ENCODE measurements at places on chromosomes 11 and 22. TPM values are rescaled to one million over a fixed set of nuclear protein-coding genes. Genes with fewer than 3 reads are reported as not detected.

- no peak for DNase-seq
These were observed 120.2 kb downstream of the NECTIN1 start for GRCh38 chr11:119608781-119609180.

GRCh38 chr11:83118814-83119213 lies 38.1 kb upstream of the PCF11 start:
- no peak for DNase-seq

The MAJIN gene
- total RNA-seq = not detected

DNA sequence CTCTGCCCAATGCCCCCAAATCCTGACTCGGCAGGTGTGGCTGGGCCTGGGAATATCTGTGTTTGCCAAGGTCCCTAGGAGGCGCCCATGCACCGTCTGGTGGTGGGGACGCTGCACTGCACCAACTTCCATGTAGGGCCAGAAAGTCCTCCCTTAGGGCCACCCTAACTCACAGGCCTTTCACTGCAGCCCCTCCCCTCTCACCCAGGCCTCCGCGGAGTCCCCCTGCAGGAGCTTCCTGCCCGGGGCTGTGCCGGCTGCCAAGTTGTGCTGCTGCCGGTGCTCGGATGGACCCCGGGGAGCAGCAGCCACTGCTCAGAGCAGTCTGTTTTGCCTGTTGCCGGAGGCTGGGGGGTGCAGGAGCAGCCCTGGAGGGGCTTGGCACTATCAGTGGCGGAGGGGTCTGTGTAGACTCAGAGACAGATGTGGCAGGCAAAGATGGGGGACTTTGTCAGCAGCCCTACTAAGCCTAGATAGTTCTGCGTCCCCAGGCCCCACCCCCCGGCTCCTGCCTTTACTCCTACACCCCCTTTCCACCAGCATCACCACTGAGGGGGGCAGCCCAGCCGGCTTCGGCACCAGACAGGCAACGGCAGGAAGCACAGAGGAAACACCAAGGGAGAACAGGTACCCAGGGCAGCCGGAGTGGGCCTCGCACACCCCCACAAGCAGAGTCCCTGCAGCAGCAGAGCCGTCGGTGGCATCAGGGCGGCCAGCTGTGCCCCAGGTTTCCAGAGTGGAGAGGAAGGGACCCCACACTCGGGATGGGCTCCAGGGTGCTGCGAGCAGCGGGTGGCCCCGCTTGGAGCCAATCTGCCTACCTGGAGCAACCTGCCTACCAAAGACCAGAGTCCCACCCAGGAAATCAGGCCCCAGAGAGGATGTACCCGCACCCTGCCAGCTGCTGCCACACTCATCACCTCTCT lies 124.3 kb downstream of the TRIM29 start:
- peak; percentile 72 for DNase-seq

DNA sequence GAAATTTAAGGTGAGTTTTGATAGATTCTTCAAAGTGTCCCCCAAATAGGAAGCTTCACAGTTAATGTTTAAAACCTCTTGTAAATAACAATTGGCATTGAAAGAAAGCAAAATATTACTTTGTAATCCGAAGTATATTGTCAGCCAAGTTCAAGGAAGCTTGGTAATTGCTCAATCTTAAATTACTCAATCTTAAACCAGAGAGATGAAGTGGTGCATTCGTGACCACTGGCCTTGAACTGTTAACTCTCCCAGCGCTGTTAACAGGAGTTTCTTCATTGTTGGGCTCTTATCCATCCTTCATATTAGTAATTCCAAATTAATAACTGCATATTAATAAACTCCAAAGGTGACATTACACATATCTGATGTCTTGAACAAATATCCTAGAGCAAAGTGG lies 20.6 kb upstream of the FDX1 start:
- DNase-seq = no peak

DNA sequence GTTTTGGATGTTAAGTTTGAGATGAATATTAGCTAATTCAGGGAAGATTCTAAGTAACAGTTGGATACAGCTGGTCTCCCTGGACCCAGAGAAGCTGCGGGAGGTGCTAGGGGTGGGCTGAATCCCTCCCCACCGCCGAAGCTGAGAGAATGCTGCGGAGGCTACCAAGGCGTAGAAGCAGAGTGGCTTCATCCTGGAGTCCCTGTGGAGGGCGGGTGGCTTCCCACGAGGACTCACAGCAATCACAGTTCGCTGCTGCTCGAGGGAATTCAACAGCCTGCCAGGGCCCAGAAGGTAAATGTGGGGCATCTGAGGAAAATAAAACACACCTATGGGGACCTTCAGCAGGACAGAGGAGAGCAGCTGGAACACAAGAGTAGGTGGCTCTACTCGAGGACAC lies 11.1 kb upstream of the B3GAT1 start:
- DNase-seq = no peak

GRCh38 chr11:7031471-7031871 lies 11.2 kb downstream of the NLRP14 start:
- no peak for DNase-seq

The PDGFD gene
- not detected for total RNA-seq

DNA sequence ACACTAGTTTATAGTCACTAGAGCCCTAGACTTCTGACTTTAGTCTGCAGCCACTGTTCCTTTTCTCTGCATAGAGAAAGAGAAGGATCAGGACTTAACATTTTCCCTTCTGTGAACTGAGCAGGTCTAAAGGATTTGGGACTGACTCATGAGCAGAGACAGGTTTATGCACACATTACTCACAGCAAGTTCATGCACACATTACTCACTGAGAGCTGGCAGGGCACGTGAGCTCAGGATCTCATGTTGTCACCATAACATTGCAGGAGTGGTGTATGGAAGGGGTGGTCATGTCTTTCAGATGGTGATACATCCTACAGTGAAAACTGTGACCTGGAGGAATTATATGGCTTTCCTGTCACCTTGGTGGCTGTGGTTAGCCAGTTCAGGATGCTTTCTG lies 56.4 kb downstream of the CEP164 start:
- no peak for DNase-seq

The IGLL1 gene
- not detected for total RNA-seq

GRCh38 chr22:49659281-49659923 lies 168.3 kb downstream of the BRD1 start:
- peak; percentile 28 for DNase-seq

GRCh38 chr11:19370100-19370861 lies 129.5 kb upstream of the E2F8 start:
- DNase-seq = peak; percentile 64

GRCh38 chr22:27472975-27473374 lies 328.6 kb downstream of the MN1 start:
- DNase-seq = no peak

DNA sequence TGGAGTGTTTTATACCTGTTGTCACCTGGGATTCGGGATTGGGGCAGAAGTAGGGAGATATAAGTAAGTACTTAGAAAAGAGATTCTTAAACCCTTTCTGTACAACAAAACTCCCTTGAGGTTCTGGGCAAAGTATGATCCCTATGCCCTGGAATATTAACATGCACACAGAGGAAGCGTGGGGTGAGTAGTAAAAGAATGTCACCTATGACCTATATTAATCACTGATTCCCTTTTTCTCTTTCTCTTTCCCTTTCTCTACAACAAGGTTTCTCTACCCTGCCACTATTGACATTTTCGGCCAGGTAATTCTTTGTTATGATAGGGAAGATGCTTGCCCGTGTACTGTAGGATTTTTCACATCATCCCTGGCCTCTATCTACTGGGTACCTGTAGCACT lies 209.7 kb upstream of the PLET1 start:
- no peak for DNase-seq

The DRD4 gene
- 1.0 TPM for total RNA-seq

DNA sequence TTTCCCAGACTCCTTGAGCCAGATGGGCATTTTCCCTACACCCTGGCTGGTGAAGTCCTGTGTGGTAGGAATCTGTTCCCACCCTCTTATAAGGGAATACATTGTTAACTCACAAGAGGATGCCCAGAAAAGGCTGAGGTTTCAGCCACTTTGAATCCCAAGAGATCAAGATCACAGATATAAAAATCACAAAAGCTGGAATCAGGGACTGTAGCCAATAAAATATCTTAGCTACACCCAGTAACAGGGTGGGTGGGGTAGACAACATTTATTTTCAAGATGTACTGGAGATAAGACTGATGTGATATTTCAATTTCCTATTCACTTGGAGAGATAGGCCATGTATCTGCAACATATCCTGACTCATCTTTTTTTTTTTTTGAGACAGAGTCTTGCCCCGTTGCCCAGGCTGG lies 50.3 kb downstream of the COPB1 start:
- DNase-seq = no peak

GRCh38 chr11:86807360-86807759 lies 7.0 kb downstream of the PRSS23 start:
- DNase-seq = peak; percentile 89

DNA sequence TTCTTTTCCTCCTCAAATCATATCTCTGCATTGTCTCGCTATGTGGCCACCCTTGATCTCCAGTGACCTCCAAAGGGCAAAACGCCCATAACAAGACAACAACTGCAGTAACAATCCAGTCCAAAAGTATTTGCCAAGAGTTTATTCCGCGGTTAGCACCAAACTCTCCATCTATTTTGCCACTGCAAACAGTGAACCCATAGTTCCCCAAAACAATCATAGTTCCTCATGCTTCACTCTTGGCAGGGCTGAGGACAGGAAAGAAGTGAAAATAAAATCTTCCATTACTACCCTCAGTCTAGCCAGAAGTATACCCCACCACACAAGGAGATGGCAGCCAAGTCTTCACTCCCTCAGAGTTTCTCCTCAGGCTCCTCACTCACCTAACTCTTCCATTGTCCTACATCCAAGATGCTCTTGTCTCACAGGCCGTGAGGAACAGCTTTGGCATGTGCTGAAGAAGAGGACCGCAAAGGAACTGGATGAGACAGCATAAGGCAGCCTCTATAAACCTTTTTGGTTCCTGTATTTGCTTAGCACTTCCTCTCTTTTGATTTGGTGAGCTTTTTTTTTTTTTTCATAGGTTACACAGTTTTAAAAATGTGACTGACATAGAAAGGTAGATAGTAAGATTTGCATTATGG lies at the start of gene LPXN:
Gene LPXN (minus strand): TSS at position 480 of the 644 bp plus-strand sequence. CDS start 84 bp downstream, at position 396.
- DNase-seq = no peak

- no peak for DNase-seq
These were observed 525 bp downstream of the CSDC2 start for GRCh38 chr22:41561335-41561734.

The OR5P2 gene
- total RNA-seq = not detected

DNA sequence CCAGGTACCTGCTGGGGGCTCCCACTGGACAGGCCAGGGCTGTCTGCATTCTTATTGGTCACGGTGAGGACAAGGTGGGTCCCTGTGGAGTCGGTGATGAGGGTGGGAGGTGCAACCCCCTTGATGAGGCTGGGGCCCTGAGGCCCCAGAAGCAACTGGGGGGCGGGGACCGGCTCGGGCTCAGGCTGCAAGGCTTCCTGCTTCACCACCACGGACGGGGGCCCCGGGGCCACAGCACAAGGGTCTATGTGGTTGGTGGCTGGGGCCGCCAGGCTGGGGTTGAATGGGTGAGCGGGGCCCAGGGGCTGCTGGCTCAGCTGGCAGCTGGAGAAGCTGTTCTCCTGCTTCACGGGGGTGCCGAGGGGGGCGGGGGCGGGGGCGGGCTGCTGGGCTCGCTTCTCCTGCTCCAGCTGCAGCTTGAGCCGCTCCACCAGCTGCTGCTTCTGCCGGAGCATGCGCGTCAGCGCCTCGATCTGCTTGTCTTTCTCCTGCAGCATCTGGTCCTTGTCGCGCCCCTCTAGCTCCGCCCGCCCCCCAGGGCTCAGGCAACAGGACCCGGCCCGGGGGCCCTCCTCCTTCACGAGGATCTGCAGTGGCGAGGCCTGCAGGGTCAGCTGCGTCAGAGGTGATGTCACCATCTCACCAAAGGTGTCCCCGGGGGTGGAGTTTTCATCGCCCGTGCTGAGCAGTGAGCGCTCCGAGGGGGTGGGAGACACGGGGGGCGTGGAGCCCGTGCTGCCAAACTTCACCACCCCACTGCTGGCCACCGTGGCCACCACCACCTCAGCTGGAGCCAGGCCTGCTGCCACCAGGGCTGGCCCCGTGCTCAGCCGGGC lies 48.2 kb downstream of the SGSM3 start:
- no peak for DNase-seq

The MPZL2 gene
- 69.9 TPM for total RNA-seq

DNA sequence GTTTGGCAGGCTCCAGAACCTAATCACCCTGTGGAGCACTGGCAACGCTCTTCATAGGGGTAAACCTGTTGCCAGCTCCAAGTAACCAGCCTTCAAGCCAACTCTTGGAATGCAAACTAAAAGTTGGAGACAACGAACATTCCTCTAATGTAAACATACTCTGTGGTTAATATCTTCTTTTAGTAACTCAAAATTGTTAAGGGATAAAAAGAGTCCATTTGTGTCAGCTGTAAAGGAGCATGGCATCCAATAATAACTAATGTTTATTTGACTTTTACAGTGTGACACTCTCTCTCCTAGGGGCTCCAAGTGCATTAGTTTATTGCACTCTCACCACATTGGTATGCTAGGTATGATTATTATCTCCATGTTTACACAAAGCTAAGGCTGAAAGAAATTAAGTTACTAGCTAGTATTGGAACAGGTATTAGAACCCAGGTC lies 31.0 kb upstream of the AMOTL1 start:
- no peak for DNase-seq

The OMP gene
- total RNA-seq = 0.70 TPM

DNA sequence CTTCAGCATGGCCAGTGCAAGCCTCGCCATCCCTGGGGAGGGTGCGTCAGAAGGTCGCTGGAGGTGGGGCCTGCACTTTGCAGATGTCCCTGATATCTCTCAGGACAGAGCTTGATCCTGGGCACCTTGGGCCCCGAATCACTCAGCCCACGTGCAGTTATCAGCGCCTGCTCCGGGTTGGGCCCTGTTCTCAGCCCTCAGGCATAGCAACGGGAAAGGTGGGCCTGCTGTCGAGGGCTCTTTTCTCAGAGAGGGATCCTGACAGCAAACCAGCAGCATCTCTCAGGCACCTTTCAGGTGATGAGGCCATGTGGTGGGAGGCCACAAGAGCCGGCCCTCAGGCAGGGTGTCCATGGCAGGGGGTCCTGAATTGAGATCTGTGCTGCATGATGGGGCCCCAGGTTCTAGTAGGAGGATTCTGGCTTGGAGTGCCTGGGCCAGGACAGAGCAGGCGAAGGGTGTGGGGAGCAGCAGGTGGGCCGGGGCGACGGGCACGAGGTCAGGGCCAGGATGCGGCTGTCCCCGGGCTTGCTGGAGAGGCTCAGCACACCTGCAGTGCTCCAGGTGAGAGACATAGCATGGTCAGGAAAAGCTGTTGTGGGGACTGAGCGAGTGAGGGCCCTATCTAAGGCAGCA lies 280.5 kb downstream of the TBC1D22A start:
- no peak for DNase-seq

- DNase-seq = no peak
These were observed 9.2 kb upstream of the RBM14 start for GRCh38 chr11:66607126-66607834.

- no peak for DNase-seq
These were observed 4.1 kb upstream of the EPS8L2 start for GRCh38 chr11:701741-702461.
